ENCODE measurements at places on chromosomes 16 and 17. TPM values are rescaled to one million over a fixed set of nuclear protein-coding genes. Genes with fewer than 3 reads are reported as not detected.

DNA sequence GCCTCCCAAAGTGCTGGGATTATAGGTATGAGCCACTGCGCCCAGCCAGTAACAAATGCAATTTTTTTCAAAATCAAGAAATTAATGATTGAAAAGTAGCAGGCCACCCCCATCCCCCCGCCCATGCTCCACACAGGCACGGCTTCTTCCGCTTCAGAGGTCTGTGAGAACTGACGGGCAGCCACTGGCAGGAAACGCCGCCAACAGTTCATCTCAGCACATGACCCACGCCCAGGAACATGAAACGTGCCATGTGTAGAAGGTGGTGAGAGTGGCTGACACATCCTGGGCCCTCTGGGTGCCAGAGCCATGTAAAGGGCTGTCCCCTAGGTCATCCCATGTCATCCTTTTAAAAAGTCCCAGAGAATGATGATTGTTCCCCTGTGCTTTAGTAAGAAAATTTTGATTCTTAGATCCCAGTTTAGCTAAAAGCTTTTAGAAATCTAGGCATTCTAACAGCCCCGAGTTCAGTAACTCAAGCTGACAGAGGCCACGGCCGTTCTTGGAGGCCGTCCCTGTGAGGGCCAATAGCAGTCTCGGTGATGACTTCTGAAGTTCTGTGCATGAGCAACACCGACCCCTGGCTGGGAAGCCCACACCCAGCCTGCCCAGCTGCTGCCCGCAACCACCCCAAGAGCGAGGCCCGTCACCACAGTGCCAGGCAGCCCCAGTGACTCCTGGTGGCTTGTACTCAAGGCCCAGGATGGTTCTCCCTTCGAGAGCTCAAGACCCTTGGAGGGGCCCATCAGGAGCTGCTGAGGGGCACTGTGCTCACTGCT, 52.1 kb downstream of the KLHDC4 start:
- no peak for DNase-seq

- no peak for DNase-seq
These were observed 23.1 kb downstream of the CREBBP start for GRCh38 chr16:3857189-3858043.

Gene IRX6
- not detected for polyA plus RNA-seq

DNA sequence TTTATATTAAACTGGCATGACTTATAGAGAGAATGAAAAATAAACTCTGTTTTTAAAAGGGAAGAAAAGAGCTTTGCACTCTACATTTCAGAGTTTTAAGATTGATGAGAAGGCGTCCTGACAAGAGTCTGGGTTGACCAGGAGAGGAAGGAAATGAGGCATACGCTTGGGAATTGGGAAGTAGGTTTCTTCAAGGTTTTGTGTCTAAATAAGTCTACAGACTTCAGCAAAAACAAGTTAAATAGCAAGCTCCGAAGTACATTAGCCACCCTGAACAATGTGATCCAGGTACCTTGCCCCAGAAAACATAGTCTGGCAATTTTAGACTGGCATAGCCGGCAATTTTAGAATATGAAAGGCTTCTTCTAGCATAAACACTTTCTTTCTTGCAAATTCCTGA, 28.5 kb upstream of the CCDC182 start:
- DNase-seq, result no peak

GRCh38 chr16:77238593-77238992, 39.4 kb downstream of the SYCE1L start:
- no peak for DNase-seq

Gene KCNH6
- polyA plus RNA-seq, result 0.04 TPM

DNA sequence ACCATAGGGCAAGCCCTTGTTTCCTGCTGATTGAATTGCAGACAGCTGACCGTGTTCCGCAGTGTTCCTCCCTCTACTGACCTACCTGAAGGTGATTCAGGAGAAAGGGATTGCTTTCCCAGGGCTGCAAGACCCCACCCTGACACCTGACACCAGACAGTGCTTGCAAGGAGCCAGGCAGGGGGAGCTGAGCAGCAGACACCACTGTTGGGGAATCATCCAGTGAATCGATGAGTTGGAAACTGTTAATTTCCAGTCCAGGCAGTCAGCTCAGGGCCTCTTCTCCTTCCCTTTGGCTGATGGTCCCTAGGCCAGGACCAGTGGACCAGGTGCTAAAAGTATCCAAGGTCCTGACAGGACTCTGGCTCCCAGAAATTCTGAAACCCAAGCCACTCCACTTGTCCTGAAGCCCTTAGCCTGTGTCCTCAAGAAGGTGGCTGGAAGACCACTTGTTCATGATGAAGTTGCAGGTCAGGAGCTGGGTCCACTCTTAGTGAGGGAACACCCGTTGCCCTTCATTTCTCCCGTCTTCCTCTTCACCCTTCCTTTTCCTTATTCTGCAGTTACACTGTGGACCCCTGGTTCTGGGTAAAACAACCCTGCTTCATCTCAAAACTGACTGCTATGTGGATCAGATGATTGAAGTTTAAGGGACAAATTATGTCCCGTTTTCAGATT, 9.5 kb upstream of the UNK start:
- DNase-seq, result no peak

Gene DPEP2
- polyA plus RNA-seq, result not detected

GRCh38 chr17:47238321-47239010, 15.2 kb upstream of the ITGB3 start:
- no peak for DNase-seq

GRCh38 chr16:11074131-11074530, 129.8 kb downstream of the CLEC16A start:
- no peak for DNase-seq

Gene TBC1D3L
- polyA plus RNA-seq, result 4.8 TPM

Gene KIF2B
- not detected for polyA plus RNA-seq

DNA sequence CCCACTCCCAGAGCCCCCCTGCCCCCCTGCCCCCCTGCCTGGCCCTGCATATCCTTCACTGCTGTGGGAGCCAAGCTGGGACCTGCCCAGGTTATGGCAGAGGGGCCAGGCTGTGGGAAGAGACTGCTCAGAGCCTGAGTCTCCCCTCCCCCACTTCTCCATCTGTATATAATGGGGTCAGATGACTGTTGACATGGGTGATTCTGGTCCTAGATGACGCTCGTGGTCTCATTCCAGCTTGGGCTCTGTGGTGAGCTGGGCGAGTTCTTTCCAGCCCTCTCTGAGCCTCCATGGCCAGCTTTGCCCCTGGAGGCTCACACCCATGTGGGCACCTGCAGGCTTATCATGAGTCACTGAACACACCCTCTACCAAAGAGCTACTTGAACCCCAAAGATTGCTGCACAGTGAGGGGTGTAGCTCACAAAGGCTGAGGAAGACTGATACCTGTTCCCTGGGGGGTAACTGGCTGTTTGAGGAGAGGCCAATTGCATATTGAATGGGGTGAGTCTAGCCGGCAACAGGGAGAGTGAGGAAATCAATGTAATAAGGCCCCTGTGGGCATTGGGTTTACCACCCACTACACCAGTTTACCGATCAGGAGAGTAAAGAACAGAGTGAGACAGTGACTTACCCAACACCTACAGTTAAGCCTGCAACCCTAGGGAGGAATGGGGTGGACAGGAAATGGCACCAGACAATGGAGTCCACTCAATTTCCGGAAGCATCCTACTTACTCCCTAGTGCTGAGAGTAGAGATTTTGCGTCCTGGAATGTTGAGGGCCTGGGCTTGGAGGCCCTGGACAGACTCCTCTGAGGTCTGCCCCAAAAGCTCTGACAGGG, 4.2 kb upstream of the SREBF1 start:
- DNase-seq, result no peak

GRCh38 chr16:2511128-2511800, 2.5 kb upstream of the ATP6V0C start:
- peak; percentile 20 for DNase-seq

Gene SULT1A2
- polyA plus RNA-seq, result 0.12 TPM

GRCh38 chr17:75472119-75472518, 15.7 kb downstream of the TMEM94 start:
- DNase-seq, result no peak

Gene ALOX12B
- polyA plus RNA-seq, result not detected

Gene FOXL1
- 41.1 TPM for polyA plus RNA-seq

Gene SOX9
- polyA plus RNA-seq, result 5.5 TPM

Gene OGFOD1
- polyA plus RNA-seq, result 89.0 TPM

Gene TRIM72
- polyA plus RNA-seq, result not detected

DNA sequence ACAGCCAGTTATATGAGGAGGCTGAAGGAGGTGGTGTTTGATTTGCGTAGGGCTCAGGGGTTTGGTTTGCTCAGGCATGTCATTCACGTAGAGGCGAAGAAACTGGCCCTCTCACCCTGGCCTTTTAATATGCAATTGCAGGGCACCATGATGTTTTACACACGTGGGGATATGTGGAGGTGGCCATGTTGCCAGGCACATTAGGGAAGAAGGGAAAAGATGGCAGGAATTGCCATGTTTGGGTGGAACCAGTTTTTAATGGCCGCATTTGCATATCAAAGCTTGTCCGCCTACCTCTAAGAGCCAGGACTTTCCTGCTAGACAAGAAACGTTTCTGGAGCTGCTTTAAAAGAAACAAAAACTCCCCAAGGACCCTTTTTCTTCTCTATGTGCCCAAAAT, 1483.7 kb upstream of the GOT2 start:
- DNase-seq, result no peak

- DNase-seq, result no peak
These were observed 15.6 kb upstream of the ZFPM1 start for GRCh38 chr16:88437367-88437964.

DNA sequence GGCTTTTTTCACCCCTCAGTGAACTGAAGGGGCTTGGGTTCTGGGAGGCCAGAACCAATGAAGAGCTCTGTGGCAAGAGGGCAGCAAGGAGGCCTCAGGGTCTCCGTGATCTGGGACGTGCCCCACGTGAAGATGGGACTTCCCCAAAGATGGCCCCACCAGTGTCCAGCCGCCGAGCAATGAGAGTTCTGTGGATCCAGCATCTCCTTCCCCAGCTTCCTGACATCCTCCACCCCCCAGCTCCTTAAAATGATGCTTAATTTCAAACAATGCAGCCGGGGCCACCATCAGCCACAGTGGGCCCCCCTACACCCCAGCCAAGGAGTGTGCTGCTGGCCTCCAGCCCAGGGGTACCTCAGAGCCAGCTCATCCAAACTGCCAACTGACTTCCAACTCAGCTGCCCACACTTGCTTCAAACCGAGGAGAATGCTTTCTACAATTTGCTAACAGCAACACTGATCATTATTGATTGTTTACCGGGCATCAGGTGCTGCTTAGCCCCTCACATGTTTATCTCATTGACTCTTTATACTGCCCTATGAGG, 5.9 kb upstream of the SPPL2C start:
- DNase-seq, result no peak

- DNase-seq, result no peak
These were observed 22.2 kb downstream of the CDK5RAP3 start for GRCh38 chr17:47993031-47993564.

DNA sequence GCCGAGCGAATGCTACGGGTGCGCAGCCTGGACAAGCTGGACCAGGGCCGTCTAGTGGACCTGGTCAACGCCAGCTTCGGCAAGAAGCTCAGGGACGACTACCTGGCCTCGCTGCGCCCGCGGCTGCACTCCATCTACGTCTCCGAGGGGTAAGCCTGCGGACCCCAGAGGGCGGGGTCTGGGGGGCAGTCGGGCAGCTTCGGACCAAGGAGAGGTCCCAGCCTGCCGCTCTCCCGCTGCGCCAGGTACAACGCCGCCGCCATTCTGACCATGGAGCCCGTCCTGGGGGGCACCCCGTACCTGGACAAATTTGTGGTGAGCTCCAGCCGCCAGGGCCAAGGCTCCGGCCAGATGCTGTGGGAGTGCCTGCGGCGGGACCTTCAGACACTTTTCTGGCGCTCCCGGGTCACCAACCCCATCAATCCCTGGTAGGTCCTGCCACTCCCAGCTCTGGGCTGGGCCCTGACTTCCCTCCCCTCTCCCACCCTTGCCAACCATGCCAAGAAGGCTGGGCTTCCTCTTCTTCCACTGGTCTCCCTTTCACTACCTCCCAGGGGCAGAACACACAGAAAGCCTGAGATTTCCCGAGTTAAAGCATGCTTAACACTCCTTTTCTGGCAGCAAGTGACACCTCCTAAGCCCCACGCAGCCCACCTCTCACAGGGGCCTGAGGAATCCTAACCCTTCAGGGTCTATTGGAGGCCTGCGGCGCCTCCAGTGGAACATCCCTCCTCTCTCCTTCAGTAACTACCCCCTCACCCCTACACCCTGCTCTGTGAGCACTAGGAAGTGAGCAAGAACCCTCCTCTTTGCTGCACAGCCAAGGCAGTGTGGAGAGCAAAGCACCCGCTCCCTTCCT, 3.2 kb downstream of the NAGS start:
- no peak for DNase-seq

Gene RAP1GAP2
- polyA plus RNA-seq, result 2.8 TPM

- no peak for DNase-seq
These were observed 30.0 kb downstream of the CHD9 start for GRCh38 chr16:53084746-53085334.

GRCh38 chr17:50127697-50128361, 2.1 kb downstream of the SAMD14 start:
- DNase-seq, result no peak

Gene C16orf96
- polyA plus RNA-seq, result not detected

DNA sequence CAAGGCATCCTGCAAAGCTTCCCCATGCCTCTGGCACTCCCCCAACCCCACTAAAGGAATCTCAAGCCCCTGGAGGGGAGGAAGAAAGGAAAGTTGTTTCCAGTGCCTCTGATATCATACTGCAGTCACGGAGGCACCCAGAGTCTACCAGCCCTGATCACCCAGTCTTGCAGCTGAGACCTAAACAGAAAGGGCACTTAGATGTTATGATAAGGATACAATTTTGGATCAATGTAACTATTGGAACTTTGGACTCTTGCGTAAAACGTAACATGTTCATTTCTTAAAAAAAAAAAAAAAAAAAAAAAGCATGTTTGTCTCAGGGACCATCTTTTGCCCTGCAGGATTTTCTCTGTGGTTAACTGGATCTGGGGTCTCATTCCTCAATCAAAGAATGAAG, 52.4 kb upstream of the COX10 start:
- DNase-seq, result no peak

GRCh38 chr16:2043667-2044451, 3.8 kb downstream of the NTHL1 start:
- no peak for DNase-seq

DNA sequence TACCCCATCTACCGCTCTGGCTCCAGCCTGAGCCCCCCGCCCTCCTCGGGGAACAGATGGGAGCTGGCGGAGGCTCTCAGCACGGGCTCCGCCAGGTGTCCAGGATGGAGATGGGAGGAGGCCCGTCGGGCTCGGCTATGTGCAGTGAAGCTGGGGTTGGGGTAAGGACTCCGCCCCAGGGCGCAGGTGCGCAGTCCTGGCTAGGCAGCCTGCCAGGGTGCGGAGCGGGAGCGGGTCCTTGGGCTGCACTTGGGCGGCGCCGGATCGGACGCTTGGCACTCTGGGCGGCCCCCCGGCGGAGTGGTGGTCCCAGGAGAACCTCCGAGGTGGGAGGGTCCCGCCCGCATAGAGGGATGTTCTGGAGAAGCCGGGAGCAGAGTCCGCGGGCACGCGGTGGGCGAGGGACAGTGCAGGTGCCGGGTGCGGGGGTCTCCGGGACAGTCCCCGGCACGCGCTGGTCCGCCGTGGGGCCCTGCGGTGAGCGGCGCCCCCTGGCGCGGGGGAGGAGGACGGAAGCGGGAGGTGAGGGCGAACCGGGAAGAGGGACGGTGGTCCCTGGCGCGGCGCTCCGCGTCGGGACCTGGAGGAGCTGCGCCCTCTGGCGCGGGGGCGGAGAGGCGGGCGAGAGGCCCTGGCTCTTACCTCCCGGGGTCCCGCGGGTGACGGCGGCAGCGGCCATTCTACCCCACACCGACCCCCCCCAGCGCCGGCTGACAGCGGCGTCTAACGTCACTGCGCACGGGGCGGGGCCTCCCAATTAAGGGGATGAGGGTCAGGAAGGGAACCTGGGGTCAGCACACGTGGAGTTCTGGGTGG, at the start of gene CAMTA2:
TSS of gene CAMTA2 (minus strand) at position 725 of the 816 bp plus-strand sequence. CDS start 1,453 bp downstream, outside the sequence.
- no peak for DNase-seq

Data from AG04450 (cell line).